ENCODE measurements at places on chromosomes 13 and 19.

DNA sequence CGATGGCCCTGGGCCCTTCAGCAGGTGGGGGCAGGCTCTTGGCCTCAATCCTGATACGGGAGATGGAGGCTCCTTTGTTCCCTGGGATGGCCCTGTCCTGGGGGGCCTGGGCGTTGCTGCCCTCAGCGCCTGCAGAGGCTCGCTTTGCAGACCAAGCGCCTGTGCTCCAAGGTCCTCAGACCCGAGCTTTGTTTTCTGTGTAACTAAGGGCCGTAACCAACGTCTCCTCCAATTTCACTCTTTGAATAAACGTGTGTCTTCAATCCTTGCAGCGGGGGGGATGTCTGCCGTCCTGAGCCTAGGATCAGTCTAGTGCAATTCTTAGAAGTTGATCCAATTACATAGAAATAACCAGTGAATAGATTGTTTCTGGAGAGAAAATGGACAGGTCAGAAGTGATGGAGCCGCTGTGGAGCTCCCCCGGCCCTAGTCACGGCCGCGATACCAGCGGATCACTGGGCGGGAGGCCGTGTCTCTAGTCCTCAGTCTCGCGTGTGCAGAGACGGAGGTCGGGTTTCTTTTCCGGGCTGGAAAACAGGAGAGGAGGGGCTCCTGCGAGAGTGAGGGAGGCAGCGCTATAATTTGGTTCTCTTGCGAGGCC is 5.3 kb downstream of the PTBP1 start:
- DNase-seq: no peak

DNA sequence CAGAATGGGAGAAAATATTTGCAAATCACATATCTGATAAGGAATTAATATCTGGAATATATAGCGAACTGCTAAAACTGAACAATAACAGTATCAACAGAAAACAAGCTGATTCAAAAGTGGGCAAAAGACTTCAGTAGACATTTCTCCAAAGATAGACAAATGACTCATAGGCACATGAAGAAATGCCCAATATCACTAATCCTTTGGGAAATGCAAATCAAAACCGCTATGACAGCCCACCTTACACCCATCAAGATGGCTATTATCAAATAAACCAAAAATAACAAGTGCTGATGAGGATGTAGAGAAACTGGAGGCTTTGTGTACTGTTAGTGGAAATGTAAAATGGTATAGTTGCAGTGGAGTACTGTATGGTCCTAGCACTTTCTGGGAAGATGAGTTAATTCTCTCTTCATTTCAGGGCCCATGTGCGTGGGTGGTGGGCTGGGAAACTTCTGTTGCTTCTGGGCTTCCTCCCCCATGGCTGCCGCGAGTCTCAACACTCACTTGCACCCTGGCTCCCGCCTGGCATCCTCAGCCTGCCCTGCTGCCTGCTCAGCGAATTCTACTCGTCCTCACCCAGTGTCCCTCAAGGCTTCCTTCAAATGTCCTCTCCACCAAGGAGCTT is 12.4 kb upstream of the GJA3 start:
- no peak for DNase-seq

GRCh38 chr13:99948907-99949678 is 22.5 kb downstream of the ZIC5 start:
- DNase-seq: no peak

DNA sequence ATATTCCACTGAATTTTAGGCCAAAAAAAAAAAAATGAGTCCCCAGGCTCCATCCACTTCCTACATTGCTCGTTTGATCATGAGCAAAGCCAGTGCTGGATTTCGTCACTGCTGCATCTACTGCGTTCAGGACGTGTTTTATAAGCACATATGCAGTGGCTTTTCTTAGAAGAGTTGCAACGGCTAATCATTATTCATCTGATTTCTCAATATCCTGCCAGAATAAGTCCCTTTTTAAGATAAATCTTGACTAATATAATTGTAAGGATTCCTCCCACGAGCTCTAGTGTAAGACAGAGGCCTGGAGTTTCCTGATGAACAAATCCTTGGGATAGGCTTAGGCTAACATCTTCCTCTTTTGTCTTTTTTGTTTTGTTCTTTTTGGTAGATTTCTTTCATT is 19.5 kb downstream of the FAM124A start:
- DNase-seq: no peak

DNA sequence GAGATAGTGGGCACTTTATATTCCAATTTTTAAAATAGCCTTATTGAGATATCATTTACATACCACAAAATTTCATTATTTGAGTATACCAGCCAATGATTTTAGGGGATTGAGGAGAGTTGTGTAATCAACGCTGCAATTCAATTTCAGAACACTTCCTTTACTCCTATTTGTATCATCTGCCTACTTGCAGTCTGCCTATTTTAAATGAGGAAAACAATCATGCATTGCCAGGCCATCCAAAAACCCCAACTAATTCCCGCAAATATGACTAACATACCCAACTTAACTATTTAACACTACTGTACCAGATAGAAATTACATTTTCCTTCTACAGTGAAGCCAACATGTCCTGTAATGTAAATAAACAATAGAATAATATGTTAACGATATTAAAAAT is 26.7 kb downstream of the CAB39L start:
- DNase-seq: no peak

DNA sequence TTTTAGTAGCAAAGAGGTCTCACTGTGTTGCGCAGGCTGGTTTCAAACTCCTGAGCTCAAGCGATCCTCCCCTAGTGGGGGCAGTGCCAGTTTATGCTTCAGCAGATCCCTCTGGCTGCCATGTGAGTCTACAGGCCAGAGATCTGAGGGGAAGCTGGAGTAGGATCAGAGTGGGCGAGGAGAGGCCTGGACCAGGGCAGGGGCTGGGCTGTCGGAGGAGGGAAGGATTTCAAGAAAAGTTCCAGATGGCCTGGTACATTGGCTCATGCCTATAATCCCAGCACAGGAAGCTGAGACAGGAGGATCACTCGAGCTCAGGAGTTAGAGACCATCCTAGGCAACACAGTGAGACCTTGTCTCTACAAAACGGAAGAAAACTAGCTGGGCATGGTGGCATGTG is 9.8 kb downstream of the DHX34 start:
- no peak for DNase-seq

DNA sequence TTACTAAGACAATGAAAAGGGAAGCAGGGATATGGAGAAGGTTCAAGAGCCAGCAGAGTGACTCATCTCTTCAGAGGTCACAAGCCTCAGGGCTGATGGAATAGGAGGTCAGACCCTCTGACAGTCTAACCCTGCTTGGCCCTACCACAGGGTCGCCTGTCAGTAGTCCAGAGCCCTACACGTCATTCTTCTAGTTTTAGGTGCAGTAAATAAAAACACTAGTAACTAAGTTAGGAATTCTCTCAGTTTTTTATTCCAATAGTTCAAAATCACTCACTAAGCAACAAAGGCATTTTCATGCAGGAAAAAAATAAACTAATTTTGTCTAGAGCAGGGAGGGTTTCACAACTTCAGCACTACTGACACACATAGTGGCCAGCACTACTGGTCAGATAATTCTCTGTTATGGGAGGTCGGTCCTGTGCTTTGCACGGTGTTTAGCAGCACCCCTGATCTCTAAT is 27.2 kb downstream of the FOXO1 start:
- DNase-seq: no peak

DNA sequence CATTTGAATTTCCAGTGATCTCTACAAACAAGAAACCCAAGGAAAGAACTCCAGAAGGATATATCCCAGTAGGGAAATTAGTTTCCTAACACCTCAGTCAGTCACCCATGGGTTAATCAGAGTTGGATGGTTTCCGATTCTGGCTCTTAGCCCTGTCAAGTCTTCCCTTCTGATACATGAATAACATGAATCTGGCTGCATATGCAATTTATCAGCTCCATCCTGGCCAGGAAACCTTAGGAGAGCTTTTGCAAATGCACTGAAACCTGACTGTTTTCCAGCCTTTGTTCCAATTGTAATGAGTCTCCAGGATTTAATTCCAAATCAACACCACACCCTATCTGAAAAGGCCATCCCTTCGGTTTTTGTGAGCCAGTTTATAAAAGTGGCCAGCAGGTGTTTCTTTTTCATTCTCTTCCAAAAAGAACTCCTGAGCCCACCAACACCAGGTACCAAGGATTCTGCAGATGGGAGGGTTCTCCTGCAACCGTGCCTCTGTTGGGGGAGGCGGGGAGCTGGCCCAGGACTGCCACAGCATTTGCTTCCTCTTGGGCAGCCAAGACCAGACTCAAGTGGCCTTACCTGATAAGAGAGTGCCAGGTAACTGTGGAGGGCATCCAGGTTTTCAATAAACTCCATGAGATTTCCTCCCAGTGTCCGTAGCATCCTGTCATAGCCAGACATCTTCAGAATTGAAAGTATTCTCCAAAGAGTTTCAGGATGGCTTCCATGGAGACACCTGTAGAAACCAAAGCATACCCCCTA is 77.5 kb downstream of the C13orf42 start:
- DNase-seq: peak; percentile 90

- no peak for DNase-seq
Measured at GRCh38 chr13:73060251-73061160, 1.7 kb downstream of the KLF5 start.

- DNase-seq: no peak
Measured at GRCh38 chr19:1451916-1452801, 2.2 kb downstream of the APC2 start.

DNA sequence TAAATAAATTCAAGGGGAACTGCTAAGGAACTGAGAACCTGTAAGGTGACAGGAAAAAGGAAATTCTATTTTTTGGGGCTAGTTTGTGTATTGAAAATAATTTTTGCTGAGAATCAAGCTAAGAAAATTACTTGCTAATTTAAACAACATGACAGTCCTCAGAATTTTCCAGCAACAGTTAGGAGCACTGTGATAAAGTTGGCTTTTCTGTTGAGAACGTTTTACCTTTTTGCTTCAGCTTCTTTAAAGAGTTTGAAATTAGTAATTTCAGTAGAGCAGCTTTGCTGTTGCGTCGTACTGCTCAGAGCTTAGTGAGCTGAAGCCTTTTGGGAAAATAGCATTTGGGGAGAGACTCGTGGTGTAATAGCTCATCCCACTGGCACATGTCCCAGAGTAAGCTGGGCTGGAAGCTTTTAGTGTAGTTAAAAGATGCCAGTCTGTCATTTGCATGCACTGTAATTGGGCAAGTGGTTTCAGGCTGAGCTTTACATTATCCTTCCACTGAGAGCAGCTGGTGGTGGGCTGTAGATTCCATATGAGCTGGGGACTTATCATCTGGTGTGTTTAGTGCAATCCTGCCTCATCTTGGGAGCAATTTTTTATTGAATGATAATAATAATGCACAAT is 69.8 kb downstream of the LRCH1 start:
- DNase-seq: peak; percentile 94

DNA sequence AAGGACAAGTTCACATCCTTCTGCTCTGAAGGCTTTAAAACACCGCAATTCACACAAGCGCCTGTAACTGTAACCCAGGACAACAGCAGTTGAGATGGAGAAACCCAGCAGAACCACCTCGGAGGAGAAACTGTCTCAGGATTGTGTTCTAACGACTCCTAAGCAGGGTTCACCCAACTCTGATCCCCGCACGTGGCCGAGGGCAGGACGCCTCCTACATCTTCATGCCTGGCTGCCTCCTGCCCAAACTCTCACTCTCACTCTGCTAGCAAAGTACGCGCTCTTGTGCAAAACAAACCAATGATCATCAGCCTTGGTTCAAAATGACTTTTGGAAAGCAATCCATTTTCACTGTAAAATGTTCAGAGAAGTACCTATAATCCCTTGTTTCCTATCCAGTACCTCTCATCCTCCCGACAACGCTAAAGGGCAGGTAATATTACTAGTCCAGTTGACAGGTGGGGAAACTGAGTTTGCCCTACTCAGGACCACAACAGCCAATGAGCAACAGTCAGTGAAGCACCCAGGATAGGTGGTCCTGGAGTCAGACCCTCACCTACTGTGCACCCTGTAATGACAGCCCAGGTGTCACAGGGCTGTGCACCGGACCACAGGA is 25.6 kb downstream of the EPS15L1 start:
- DNase-seq: no peak

GRCh38 chr19:49613374-49613773 is 22.4 kb downstream of the PRR12 start:
- no peak for DNase-seq

DNA sequence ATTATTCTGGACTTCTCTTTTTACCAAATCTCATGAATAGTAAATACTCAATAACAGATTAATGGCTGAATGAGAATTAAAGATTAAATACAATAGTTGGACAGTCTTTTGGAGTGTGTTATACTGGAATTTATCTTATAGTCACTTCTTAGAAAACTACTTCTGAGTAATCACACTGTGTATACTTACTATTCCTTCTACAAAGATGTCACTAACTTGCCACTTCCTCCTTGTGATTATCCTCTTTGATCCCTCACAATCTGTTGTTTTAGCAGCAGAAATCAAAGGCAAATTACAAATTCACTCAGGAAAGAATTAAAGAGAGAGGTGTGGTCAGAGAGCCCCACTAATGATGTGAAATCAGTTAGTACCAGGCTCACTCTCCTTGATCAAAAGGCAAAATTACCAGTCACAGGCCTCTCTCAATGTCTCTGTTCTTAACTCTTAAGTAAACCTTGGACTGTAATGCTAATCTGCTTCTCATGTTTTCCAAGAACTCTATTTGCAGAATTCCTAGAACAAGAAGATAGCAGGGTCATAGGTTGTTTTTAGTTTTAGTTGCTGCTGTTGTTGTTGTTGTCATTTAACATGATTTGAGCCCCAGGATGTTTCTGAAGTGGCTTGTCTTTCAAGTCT is 37.3 kb upstream of the FNDC3A start:
- no peak for DNase-seq

DNA sequence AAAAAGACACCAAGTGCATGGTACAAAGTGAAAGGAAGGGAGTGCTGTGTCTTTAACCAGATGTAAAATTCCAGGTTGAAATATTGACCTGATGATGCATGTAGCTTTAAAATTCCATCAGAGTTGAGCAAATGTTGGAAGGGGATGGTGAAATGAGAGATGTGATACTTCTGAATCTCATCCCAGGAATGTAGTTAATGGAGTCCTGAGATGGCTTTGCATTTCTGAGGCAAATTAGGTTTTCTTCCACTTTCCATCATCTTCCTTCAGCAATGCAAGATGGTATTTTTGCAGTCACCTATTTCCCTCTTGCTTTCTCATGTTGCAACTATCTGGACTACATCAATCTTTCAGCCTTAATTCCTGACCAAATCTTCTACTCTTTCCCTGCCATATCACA is 194.1 kb upstream of the MIR17HG start:
- peak; percentile 53 for DNase-seq

- DNase-seq: no peak
Measured at GRCh38 chr19:42363614-42364346, 26.3 kb downstream of the CNFN start.

- no peak for DNase-seq
Measured at GRCh38 chr19:41386442-41386841, 10.1 kb downstream of the TMEM91 start.
